ENCODE measurements at places on chromosomes 5 and 9.
A peak's percentile ranks its signal among the peaks of the same experiment; 100 is the strongest.

DNA sequence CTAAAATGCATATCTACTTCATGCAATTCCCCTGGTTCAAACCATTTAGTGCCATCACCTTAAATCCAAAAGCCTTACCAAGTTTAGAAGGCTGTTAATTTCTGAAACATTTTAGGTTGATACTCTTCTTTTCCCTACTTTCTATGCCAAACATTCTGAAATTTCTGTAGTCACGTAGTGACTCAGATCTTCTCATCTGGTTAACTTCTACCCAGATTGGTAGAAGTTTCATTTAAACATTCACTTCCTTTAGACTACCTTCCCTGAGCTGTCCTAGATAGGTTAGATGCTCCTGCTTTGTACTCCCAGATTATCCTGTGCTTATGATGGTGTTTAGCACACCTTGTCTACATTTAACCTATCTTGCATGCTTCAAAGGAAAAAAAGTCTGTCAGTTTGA lies 9.9 kb downstream of the RAD50 start:
- DNase-seq = no peak

DNA sequence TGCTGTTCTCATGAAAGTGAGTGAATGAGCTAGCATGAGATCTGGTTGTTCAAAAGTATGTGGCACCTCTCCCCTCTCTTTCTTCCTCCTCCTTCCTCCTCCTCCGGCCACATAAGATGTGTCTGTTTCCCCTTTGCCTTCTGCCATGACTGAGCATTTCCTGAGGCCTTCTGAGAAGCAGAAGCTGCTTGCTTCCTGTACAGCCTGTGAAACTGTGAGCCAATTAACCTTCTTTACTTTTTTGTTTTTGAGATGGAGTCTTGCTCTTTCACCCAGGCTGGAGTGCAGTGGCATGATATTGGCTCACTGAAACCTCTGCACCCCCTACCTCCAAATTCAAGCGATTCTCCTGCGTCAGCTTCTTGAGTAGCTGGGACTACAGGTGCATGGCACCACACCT lies 6.1 kb downstream of the S100Z start:
- DNase-seq = peak; percentile 89

DNA sequence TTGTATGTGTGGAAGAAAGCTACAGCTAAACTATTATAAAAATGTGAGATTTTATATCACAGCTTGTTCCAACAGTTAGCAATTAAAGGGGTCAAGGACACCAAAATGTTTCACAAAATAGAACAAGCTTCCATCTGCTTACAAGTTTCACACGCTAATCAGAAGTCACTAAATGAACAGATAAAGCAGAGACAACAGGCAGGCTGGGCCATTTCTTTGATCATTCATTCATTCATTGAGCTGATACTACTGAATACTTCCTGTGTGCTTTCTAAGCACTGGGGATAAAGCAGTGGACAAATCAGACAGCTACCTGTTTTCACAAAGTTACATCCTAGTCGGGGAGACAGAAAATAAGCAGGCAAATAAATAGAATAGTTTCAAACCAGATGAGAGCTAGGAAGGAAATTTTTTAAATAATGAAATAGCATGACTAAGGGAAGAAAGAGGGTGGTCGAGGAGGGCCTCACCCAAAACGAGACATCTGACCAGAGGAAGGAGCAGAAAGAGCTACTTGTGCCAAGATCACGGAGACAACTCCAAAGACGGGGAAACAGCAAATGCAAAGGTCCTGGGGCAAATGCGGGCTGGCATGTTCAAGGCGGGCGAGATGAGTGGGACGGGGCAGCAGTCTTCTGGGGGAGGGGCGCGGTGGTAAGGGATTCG lies 1.2 kb downstream of the MAPK9 start:
- DNase-seq = peak; percentile 5

GRCh38 chr9:121700165-121700831 lies 48.9 kb downstream of the DAB2IP start:
- DNase-seq = peak; percentile 26

DNA sequence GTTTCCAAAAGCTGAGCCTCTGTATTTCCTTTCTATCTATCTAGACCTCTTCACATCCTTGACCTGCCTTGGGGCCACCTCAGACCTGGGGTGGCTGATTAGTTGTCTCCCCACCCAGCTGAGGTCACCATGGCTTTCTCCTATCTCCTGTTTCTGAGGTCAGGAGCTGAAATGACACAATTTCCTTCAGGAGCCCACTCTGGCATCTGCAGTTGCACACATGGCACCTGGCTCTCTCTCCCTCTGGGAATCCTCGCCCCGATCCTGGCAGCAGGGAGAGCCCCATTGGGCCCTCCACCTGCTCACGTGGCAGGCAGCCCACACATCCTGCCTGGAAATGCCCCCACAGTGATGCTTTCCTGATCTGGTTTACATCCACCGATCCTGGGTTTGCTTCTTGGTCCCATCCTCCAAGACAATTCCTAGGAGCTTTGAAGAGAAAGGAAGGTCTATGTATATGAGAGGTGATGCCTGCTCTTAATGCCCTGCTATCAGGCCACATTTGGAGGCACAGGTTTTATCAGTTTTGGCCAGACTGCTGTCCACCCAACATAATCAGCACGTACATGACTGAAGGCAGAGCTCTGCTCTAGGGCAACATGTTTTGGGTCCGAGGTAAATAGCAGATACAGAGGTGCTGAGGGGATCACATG lies 53.7 kb downstream of the MARCHF3 start:
- DNase-seq = no peak

Measured in suppressor macrophage (primary cell).